ENCODE measurements at places on chromosomes 2 and 18. TPM values are rescaled to one million over a fixed set of nuclear protein-coding genes. Genes with fewer than 3 reads are reported as not detected.

DNA sequence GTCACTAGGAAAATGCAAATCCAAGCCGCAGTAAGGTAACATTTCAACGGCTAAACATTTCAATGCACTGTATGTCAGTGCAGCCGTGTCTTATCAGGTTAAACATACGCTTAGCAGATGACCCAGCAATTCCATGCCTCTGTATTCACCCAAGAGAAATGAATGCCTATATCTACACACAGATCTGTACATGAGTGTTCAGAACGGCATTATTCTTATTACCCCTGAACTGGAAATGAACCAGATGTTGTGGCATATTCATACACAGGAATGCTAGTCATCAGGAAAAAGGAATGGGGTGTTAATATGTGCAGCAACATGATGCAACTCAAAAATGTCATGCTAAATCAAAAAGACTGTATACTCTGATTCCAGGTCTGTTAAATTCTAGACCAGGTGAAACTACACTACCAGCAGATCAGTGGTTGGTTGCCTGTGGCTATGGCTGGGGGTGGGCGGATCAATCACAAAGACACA lies 80.4 kb upstream of the RPL31 start:
- DNase-seq, result no peak

The ST8SIA5 gene
- total RNA-seq, result 0.42 TPM

DNA sequence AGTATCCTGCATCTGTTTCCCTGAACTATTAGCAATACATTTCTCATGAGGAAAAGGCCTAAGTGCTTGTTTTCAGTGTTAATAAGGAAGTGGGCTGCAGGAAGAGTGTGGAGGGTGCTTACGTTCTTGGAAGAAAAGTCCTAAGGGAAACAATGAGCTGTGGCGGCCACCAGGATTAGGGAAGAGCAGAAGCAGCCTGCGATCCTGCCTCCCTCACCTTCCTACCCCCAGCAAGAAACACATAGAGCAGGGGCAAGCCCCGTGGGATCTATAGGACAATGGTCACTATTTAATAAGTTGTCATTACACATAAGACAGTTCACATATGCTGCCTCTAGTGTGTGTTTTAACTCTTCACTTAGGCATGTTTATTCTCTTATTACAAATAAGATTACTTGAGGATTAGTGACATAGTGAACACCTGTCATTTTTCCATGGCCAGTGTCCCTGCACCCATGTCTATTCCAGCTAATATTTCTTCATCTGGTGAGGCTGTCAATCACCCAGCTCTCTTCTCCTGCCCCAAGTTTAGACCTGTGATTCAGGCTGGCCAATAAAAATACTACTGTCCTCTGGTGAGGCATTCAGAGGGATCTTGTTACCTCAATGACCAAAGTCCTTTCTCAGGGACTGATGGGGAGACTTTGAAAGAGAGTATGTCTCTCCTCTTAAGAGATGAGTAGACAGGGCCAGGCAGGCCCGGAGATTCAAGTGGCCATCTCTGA lies 510.9 kb upstream of the CELF4 start:
- DNase-seq, result no peak

The POU3F3 gene
- total RNA-seq, result not detected

- DNase-seq, result no peak
Measured at GRCh38 chr2:61962095-61962984, 56.9 kb downstream of the COMMD1 start.

The ANTXR1 gene
- 146 TPM for total RNA-seq

The PROC gene
- not detected for total RNA-seq

DNA sequence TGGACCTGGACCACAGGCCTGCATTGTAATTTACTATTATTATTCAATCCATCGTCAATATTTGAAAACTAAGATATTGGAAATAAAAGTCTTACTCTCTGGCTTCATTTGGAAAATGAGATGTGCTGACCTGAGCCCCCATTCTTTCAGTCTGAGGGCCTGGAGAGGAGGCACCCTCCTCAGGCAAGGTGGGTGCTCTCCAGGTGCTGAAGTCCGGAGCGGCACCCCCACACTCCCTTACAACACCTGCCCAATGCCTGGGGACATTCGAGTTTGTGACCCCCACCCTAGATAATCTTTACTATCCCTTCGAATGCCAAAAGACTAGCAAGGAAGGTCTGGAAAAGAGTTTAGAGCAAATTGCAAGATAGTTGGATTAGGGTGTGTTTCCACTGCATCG lies 133.3 kb downstream of the EN1 start:
- no peak for DNase-seq

DNA sequence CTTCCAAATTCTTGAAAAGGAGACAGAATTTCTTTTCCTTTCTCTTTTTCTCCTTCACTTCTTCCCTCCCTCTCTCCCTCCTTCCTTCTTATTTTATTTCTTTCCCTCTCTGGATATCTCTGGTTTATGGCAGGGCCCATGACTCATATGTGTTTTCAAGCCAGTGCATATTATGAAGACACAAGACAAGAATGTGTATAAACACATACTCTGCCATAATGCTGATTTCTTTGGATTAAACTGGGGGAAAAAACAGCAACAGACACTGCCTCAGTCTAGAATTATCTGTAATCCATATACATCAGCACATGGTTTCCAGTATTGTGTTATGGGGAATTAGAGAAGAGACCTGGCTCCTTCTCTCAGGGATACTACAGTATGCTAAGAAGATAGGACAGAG lies 82.8 kb upstream of the CPO start:
- no peak for DNase-seq

DNA sequence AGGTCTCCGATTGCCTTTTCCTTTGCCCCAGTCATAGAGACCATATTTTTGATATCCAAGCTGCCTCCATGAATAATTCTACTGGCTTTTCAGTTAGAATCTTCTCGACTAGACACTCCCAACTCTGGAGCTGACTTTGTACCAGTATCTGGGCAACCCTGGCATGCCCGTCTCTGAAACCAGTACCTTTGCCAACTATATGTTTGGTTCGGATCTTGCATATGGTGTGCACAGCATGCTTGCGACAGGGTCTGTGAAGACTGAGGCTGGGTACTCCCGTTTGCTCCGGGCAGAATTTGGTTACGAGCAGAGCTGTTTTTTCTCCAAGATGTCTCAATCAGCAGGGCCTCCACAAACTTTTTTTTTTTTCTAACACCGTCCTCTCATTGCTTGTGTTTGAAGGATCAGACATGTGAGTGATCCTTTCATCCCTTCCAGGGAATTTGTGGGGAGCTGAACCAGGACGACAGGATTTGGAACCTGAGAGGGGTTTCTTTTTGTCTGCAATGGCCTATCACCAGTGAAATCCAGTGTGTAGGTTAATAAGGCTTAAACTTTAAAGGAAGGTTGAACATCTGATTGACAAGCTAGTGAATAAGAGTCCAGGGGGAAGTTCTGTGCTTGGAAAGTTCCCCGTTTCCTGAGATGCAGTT lies 322.3 kb downstream of the MYCN start:
- DNase-seq, result no peak

DNA sequence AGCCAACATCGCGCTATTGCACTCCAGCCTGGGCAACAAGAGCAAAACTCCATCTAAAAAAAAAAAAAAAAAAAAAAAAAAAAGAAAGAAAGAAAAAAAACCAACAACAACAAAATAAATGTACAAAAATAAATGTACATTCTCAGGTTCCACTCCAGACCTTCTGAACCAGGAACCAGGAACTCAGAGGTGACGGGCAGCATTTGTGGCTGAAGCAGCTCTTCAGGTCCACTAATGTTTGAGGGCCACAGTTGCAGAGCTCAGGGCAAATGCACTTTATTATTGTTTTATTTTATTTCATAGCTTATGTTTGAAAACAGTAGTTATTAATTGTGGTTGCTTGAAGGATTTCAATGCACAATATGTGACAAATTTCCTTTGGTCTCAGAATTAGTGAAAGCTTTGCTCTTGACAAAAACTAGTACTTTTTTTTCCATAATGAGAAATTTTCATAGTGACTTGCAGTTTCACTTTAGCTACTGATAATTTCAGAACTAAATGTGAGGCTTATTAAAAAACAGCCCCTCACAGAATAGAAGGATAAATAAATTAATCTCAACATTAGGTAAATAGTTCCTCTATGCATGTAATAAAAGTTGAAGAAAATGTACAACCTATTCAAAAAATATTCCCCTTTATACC lies 378.4 kb upstream of the SPHKAP start:
- no peak for DNase-seq

- DNase-seq, result peak; percentile 99
Measured at GRCh38 chr18:31942999-31943877, at the start of gene TRAPPC8. Gene TRAPPC8, minus strand, starts transcription at chr18:31943128. Its CDS starts 364 bp downstream, at chr18:31942764.

GRCh38 chr2:241271706-241272302 lies 43.7 kb downstream of the HDLBP start:
- peak; percentile 96 for DNase-seq

- no peak for DNase-seq
Measured at GRCh38 chr18:10228326-10228725, 226.1 kb upstream of the APCDD1 start.

- no peak for DNase-seq
Measured at GRCh38 chr2:239057533-239057932, 209.6 kb downstream of the TWIST2 start.

DNA sequence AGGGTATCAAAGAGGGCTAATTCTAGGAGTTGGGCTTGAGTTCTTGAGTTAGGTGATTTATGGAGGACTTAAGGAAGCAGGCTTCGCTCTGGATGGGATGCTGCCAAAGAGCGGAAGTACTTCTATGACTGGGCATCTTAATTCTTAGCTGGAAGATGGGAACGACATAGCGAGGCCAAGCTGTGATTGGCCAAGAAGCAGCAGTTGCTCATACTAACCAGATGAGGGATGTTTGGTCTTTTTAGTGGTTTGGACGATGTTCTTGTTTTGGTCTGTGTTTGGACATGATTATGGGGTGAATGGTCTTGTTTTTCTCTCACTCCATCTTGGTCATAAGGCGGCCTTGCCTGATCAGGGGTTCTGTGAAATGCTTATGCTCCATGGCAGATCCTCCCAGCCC lies 133.7 kb downstream of the MSH2 start:
- no peak for DNase-seq

The SCYGR4 gene
- not detected for total RNA-seq

- no peak for DNase-seq
Measured at GRCh38 chr2:237541243-237541642, 25.1 kb upstream of the PRLH start.

The MROH2A gene
- not detected for total RNA-seq

The CHAC2 gene
- 3.1 TPM for total RNA-seq

The ZNF804A gene
- 0.76 TPM for total RNA-seq

DNA sequence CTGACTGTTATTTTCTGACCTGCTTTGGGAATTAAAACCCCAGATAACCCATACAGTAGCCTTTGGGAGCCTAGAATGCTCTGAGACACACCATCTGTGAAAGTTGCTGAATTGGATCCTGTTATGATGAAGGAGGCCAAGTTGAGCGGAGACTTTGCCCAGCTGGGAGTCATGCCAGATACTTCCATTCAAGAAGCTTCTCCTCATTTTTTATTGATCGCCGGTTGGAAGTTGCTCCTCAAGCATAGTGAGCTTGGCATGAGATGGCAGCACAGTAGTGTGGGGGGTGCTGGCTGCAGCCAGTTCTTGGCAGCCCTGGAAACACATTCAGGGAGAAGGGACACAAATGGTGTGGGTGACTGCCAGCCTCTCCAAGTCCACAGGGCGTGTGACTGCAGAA lies 270.7 kb upstream of the NRP2 start:
- DNase-seq, result no peak
